ENCODE measurements at places on chromosomes 5 and 9.

DNA sequence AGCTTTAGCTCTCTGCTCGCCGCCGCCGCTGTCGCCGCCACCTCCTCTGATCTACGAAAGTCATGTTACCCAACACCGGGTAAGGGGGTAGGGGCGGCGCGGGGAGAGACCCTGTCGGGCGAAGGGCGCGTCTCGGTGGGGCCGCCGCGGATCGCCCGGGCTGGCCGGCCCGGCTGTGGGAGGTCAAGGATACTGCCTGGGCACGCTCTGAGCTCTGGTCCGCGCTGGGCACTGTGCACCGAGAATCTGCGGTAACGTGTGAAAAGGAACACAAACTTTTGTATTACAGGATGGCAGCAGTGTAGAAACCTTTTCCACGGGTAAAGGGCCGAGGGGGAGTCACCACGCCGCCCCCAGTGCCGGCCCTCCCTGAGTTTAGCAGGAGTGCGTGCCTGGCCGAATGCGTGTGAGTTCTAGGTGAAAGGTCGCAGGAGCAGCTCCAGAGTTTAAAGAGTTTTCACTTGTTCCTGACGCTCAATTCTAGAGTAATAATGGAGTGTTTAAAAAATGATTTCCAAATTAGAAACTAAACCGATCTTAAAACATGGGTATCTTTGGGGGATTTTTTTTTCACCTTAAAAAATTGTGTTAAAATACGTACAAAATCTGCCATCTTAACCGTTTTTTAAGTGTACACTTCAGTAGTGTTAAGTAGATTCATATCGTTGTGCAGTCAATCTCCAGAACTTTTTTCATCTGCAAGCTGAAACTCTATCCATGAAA lies at the start of gene HSDL2:
HSDL2 (plus strand) TSS at position 7 of the 723 bp plus-strand sequence; CDS start at position 63, 56 bp downstream.
- DNase-seq: peak; percentile 26

DNA sequence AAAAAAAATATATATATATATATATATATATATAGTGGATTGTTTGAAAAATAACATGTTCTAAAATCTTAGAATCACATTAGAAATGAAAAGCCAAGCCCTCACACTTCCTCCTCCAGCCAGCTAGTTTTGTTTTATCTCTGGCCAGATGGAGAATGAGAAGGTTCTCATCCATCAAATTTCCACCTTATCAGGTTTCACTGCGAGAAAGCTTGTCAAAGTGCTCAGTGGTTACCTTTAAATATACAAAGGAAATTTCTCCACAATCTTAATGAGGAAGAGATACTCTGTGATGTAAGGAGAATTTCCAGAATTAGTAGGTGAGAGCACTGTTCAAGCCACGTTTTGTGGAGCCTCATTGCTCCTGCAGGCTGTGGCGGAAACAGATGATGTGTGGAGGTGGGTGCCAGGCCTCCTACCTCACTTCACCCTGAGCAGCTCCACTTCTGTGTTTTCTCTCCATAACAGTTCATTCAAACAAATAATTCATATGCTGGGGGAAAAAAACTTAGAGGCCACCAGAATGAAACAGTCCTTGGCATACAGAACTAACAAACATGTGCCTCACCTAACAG lies 71.9 kb downstream of the CDK5RAP2 start:
- DNase-seq: no peak

GRCh38 chr5:33364406-33364805 lies 76.4 kb upstream of the TARS1 start:
- no peak for DNase-seq

DNA sequence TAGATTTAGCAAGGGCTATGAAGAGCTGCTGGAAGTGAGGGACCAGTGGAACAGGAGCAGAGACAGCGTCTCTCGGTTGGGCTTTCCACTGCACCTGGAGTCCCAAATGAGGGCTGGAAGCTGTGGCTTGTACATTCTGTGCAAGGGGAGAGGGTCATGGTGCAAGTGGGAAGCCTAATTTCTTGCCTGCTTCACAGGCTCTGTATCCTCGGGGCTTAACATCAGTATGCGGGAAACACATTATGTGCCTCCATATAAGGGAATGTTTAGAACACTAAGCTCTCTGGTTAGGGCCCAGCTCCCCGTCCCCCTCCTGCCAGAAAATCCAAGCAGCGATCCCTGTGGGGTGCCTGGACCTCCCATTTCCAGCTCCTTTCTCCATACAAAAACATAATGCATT lies 89.0 kb upstream of the NIPAL4 start:
- DNase-seq: no peak

DNA sequence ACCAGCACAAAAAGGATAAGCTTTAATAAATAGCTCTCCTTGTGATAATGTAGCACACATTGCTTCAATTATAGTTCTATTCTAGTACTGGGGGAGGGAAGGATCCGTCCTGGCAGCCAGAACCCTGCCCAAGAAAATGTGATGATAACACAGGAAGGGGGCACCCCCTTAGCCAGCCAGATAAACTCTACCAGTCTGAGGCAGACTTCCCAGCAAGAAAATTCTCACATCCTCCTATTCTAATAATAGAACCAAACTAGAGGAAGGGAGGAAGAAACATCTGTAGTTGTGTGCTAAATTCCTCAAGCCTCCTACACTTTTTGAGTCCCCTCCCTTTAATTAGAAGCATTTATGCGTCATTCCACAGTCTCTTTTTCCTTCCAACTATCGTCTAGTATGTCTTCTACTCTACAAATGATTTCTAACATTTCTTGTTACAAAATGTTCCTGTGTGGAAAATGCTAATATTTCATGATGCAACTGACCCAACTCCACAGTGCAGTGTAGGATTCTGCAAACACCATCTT lies 261.0 kb downstream of the SEMA5A start:
- no peak for DNase-seq

- no peak for DNase-seq
These were observed 327.2 kb downstream of the SLF1 start for GRCh38 chr5:94945656-94946055.

- no peak for DNase-seq
These were observed 142.2 kb downstream of the MED27 start for GRCh38 chr9:131937451-131937850.

DNA sequence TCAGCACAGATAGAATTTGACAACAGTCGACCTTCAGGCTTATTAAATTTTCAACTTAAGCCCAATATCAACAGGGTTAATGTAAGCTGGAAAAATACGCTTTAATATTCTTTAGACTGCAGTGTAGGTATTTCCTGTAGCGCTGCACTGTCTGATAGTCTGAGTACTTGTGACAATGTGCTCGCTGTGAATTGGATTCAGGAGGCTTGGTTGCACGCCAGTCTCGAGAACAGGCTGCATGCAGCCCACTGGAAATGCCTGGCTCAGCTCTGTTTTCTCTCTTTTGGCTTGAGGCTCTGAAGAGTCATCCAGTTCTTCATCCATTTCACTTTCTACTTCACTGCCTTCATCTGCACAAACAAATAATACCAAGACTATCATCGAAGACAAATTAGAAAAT lies 300.9 kb downstream of the RFX3 start:
- DNase-seq: no peak

- DNase-seq: no peak
These were observed 38.2 kb upstream of the CEP72 start for GRCh38 chr5:573976-574375.

GRCh38 chr5:60541980-60542379 lies 158.0 kb downstream of the DEPDC1B start:
- no peak for DNase-seq

DNA sequence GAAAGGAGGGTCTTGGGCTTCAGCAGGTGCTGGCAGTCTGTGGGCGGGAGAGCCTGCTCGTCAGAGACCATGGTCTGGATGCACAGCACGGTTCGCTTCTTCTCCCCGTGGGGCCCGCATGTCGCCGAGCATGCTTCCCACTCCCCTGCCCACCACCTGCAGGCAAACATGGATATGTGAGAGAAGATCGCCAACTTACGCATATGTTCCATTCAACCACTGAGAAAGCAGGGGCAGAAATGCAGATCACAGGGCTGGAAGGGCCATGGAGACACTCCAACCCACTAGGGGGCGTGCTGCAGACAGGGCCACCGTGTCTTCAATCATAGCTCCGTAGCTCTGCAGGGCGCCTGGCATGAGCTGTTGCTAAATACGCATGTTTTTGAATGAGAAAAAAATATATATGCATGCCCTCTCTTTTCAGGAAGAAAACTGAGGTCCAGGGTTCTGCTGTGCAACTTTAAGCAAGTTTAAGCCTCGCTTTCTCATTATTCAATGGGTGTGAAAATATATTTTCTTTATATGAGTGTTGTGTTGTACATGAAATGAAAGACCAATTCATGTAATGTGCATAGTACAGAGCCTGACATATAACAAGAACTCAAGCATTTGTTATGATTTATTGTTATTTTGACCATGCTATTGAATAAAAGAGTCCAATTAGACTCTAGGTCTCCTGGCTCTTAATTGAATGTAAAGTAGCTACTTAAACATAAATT lies 148.0 kb downstream of the TARS1 start:
- DNase-seq: peak; percentile 25

DNA sequence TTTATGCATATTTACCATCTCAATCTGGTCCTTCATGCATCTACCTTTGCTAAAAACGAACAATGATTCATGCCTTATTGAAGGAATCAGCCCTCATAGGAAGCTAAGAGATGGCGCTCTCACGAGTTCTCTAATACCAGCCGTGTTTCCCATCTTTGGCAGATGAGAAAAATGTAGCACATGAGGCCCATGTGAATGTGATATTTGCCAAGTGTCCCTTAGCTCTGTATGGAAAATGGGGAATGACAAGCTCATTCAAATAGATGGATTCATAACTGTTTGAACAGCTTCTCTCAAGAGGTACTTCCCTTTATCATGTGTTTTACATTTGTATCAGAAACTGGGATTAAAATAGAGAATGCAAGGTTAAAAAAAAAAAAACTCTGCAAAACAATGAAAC lies 66.1 kb downstream of the TTC39B start:
- DNase-seq: no peak

DNA sequence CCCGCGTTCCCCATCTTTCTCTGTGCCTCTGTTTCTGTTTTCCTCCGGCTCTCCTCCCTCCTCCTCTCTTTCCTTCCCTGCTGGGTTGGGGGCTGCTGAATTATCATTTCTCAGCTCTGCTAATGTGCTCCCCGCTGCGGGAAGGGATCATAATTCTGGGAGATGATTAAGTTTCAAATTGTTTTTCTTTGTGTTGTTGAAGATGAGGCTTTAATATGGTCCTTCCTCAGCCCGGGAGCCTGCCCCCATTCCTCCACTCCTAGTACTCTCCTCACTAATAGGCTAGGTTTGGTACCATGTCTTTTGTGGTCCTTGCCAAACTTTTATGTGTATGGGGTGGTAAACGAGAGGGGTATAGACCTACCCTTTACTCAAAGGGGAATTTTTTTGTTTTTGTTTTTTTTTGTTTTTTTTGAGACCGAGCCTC lies 5.7 kb upstream of the PCDH1 start:
- no peak for DNase-seq

Data from CD4-positive, alpha-beta T cell treated with Interleukin-6 for 4 hours (primary cell).